ENCODE measurements at places on chromosomes 6 and 20.
A peak's percentile ranks its signal among the peaks of the same experiment; 100 is the strongest.

DNA sequence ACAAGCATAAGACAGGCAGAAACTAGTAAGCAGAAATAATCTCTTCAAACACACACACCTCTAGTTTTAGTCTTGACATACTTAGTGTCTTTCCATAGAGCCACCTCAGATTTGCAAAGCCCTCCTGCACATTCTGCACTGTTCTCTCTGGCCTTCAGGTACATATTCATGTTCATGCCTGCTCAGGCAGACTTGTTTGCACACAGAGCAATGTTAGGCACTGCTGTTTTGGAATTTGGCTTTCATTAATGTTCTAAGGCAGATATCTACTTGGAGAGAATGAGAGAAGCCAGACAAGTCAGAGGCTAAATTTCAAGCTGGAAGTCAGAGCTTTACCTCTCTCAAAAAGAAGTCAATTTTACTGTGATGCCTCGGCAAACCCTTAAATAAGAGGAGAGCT is 21.3 kb upstream of the DST start:
- DNase-seq = no peak

- no peak for DNase-seq
Measured at GRCh38 chr6:157779705-157780604, 43.1 kb upstream of the SNX9 start.

- no peak for DNase-seq
Measured at GRCh38 chr6:53673162-53673727, 7.7 kb upstream of the KLHL31 start.

DNA sequence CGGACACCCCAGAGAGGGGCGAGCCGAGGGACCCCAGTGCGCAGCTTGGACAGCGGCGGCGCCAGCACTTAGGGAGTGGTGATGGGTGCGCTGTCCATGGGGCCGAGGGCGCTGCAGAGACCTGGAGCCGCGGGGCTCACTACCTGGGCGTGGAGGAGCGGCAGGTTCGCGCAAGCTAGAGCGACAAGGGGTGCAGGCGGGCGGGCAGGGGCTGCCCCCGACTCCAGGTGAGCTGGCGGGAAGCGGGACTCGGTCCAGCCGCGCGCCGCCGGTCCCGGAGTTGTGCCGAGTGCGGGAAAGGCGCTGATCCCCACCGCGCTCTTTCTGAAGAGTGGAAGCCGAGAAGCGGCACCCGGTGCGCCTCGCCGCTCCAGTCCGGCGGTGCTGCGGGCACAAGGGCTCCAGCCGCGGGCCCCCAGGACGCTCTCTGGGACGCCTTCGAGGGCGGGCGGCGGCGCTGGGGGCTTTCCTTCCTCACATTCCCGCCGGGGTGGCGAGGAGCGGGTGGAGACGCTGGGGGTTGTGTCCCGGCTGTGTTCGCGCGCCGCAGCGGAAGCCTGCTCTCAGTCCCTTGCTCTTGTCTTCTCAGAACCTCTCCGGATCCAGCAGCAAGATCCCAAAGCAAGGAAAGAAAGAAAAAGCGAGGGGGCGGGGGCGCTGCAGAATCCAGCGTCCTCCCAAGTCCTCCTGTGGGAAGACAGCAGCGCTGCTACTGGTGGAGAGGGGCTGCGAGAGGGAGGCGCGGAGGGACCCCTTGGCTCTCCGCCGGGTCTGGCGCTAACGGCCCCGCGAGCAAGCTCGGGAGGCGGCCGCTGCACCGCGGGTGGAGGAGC is at the start of gene B3GAT2:
Gene B3GAT2 (minus strand): TSS at position 610 of the 833 bp plus-strand sequence. CDS start 631 bp downstream, outside the sequence.
- DNase-seq = peak; percentile 55

DNA sequence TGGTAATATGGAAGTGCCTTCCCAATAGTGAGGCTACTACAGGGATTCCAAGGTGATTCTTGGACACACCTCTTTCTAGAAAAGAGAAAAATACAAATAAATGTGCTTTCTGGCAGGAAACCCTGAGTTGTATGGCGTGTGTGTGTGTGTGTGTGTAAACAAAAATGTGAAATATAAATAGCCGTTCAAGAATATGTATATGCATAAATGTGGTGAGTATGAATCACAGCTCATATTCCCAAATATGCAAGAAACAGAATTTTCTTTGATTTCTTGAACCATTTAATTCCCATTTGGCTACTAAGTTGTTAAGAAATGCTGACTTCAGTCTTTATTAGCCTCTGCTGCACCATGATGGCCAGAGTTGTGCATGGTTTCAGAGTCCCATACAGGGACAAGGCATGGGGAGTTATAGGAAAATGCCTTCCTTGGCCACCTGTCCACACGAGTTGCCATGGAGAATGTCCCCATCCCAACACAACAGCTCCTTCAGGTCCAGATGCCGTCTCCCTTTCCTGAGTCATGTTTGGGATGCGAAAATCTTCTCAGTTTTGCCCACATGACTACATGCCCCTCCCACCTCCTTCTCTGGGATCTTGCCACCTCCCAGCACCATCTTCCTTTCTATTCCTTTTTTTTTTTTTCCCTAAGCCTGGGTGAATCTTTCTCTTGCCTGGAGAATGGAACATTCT is 312.4 kb upstream of the ECI2 start:
- no peak for DNase-seq

DNA sequence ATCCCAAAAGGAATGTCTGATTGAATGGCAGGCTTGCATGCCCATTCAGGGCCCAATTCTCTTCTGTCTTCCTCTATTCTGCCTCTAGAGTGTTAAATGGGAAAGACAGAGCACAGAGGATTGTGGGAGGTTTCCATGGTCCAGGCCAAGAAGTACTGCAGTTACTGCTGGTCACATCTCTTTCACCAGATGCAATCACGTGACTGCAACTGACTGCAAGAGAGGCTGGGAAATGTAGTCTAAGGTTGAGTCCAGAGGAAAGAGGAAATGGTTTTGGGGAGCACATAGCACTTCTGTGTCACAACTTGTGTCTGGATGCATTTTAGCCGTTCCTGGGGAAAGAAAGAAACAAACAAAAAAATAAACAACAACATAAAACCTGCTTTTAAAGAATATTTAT is 336.4 kb upstream of the BTBD3 start:
- DNase-seq = no peak

DNA sequence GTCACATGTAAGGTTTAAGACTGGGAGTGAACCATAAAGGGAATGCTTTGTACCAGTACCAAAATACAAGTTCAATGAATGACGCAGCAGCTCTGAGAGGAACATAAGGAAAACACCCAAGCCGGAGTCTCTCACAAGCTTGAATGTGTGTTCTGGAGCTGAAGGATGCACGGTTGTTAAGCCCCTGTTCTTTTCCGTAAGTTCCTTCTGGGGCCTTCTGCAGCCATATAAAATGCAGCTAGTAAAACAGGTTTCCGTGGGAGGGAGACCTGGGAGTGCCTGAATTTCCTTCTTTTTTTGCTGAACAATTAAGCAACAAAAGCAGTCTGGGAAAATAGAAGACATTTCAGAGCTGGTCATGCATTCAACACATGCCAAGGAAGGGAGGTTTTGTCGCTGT is 73.2 kb upstream of the JAG1 start:
- DNase-seq = no peak

- DNase-seq = no peak
Measured at GRCh38 chr6:100276311-100277057, 188.2 kb downstream of the SIM1 start.

- no peak for DNase-seq
Measured at GRCh38 chr6:95413789-95414188, 163.5 kb upstream of the MANEA start.

DNA sequence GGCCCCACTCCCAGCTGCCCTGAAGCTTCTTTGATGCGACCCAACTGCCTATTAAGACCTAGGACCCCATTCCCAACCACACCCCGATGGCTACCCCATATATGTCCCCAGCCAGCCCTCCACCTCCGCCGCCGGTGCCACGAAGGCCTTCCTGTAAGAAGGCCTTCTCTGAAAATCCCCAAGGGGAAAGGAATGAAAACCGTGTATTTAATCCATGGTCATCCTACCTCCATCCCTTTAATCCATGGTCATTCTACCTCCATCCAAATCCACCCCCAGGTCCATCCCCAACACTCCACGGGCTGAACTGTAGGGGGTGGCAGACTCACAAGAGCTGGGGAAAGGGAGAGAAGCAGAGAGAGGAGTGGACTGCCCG is 545 bp upstream of the VSX1 start:
- DNase-seq = peak; percentile 48

DNA sequence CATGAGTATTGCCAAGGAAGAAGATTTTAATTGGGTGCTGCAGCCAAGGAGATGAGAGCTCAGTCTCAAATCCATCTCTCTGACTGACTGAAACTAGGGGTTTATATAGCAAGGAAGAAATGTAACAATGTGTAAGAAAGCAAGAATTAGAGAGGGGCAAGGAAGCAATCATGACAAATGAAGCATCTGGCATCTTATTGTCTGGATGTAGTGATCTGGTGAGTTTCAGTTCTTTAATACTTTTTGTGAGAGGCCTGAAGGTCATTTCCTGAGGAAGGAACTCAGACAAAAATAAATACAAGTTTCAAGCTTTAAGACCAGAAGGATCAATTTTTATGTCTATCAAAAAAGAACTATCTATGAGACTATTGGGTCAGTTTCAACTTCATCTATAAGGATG is 64.2 kb downstream of the HTR1E start:
- no peak for DNase-seq

DNA sequence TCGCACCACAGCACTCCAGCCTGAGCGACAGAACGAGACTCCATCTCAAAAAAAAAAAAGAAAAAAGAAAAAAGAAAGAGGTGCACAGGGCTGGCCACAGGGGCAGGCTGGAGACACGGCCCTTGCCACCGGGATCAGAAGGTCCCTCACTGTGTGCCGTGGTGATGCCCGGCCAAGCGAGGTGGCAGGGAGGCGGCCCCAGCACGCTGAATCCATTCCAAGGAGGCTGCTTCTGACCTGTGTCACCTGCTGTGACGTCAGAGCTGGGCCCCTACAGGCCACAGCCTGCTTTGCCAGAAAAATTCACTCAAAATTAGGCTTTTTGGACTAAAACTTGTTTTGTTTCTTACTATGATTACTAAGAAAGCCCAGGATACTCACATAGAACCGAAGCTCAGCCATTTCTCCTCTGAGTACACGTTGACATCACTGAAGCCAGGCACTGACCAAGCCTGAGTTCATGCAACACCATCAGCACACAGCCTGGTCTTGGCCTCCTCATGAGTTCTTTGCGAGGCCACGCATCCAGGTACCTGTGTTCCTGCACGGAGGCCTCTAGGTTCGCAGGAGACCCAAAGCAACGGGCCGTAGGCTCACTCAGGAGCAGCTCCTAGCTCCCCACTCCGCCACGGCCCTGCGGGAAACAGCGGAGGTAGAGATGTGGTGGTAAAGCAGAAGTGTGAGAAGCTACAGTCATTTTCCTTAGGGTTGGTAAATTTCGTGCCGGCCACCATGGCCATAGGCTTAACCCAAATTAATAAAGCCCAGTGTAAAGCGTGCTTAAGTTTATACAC is 67.8 kb downstream of the THBS2 start:
- DNase-seq = no peak

All from activated CD8-positive, alpha-beta memory T cell treated with anti-CD3 and anti-CD28 coated beads, Interleukin-2, amount 50 U/mL, for 48 hours (primary cell).